Osteoblast (primary cell): ENCODE measurements at places on chromosomes 6 and 20. TPM values are rescaled to one million over a fixed set of nuclear protein-coding genes. Genes with fewer than 3 reads are reported as not detected.

- peak; percentile 84 for DNase-seq
Observed at GRCh38 chr20:57713505-57713903, 3.7 kb upstream of the PMEPA1 start.

GRCh38 chr20:17558154-17558940 lies 11.5 kb upstream of the DSTN start:
- peak; percentile 77 for DNase-seq

DNA sequence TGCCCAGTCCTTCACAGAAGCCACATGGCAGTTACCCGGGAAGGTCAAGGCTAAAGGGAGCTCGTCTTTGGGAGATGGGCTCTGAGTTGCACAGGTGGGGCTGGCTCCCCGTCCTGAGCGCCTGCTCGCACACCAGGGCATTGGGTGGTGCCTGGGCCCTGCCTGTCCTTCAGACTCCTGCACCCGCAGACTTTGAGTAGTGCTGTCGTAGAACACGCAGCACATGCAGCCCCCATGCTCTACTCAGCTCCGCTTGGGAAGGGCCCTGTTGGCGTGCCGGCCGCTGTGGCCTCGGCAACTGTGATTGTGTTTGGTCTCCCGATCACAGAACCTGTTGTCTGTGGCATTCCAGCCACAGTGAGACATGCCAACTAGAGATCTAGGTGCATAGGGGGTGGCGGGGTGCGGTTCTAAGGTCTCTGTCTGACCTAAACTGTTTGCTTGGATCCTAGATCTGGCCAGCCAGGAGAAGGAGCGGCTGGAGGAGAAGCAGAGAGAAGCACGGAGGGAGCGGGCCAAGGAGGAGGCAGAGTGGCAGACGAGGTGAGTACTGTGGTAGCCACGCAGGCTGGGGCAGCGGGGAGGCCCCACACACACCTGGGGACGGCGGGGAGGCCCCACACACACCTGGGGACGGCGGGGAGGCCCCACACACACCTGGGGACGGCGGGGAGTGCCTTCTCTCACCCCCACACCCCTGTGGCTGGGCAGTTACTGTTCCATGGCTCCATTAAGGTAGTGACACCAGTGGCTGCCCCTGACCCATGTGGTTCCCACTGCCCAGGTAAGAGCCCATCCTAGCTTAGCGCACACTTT lies 11.3 kb upstream of the ADRM1 start:
- no peak for DNase-seq

DBNDD2 gene
- 8.7 and 13.0 TPM in 2 replicates for total RNA-seq

CD109 gene
- total RNA-seq, result 85.5 and 93.4 TPM in 2 replicates
